Thyroid gland (tissue), 4 donors: ENCODE measurements at places on chromosomes 2 and 18.
A peak's percentile ranks its signal among the peaks of the same experiment; 100 is the strongest.

- DNase-seq, result no peak
- peaks cover 19% of the 10 kb centered on the region for H3K4me1 ChIP-seq
- H3K27ac ChIP-seq, result no peak overlapping the region
- no peak overlapping the region for H3K4me3 ChIP-seq
- no peaks in the 10 kb centered on the region for H3K36me3 ChIP-seq
Measured at GRCh38 chr2:50116096-50117010, 915.6 kb downstream of the NRXN1 start.

DNA sequence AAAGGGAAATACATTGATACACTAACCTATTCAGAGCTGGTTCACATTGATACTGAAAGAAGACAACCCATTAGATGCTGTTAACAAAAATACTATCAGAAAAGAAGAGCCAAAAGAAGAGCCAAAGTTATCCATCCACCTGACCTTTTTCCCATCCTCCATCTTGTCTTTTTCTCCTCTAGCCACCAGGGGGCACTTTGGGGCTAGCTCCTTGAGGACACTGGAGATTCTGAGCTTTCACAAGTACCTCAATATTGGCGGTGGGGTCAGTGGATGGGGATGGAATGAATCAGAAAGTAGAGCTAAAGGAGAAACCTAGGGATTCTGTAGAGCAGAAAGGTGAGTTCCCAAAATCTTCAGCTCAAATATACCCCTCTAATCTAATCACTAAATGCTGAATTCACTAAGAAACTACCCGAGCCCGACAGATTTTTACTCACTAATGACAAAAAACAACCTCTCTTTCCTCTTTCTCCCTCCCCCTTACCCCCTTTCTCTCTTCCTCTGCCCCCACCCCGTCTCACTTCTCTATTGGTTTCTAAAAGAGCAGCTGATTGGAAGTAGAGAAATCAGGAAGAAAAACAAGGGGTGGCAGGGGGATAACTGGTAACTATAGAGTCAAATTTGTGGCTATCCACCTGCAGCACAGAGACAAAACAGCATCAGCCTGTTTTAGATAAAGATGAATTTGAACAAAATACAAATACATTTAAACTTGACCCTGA lies 203.3 kb downstream of the TCF4 start:
- H3K4me1 ChIP-seq, result no peaks in the 10 kb centered on the region
- no peaks in the 10 kb centered on the region for H3K36me3 ChIP-seq
- no peak overlapping the region for H3K4me3 ChIP-seq

DNA sequence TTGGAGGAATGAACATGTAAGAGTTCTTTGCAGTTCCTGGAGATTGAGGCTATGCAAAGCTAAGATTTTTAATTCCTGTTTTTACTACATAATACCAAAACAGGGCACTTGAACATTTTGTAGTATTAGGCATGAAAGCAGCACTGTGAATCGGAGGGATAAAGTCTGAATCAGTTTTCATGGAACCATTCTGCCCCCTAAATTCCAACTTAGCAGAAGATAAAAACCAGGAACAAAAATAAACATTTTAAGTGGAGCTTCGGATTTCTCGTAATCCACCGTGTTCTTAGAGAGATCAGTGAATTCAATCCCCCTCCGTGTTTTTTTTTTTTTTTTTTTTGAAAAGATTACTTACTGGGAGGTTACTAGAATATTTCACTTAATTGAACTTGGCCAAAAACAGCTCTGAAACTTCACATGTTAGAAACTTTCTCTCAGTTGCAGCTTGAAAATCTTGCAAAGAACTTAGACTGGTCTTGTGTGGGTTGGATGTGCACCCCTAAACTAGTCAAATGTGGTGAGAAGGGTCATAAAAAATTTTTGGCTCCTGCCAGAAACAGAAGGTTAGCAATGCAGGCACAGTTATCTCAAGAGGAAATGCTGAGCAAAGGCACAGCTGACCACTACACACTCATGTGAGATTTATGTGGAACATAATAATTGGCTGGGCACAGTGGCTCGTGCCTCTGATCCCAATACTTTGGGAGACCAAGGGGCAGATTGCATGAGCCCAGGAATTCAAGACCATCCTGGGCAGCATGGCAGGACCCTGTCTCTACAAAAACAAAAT lies 145.4 kb upstream of the RNF152 start:
- H3K4me3 ChIP-seq, result no peak overlapping the region
- H3K27ac ChIP-seq, result no peak overlapping the region
- H3K36me3 ChIP-seq, result no peaks in the 10 kb centered on the region
- no peak for DNase-seq

DNA sequence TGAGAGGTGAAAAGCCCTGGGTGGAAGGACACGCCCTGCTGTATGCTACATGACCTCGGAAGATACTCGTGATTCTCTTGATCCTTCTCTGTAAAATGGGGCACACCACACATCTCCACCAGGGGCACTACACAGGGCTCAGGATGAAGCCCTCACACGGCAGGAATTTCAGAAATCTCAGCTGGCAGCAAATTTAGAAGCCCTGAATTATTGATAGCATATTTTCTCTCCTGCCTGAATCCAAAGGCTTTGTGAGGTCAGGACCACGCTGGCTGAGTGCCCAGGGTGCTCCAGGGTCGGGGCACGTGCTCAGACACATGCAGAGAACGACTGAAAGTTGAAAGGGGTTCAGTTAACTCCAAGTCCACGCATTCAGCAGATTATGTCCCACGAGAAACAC lies 42.1 kb upstream of the GALR1 start:
- H3K4me3 ChIP-seq, result no peak overlapping the region
- H3K4me1 ChIP-seq, result peaks cover 41% of the 10 kb centered on the region
- no peaks in the 10 kb centered on the region for H3K36me3 ChIP-seq
- H3K27me3 ChIP-seq, result no peaks in the 10 kb centered on the region

GRCh38 chr2:136384531-136385303 lies 266.8 kb upstream of the CXCR4 start:
- DNase-seq, result peak; percentile 33
- H3K4me1 ChIP-seq, result no peaks in the 10 kb centered on the region
- H3K36me3 ChIP-seq, result no peaks in the 10 kb centered on the region

- H3K4me3 ChIP-seq, result no peak overlapping the region
- H3K27me3 ChIP-seq, result no peaks in the 10 kb centered on the region
- H3K36me3 ChIP-seq, result no peaks in the 10 kb centered on the region
- no peak overlapping the region for H3K27ac ChIP-seq
- H3K4me1 ChIP-seq, result no peaks in the 10 kb centered on the region
- DNase-seq, result no peak
Measured at GRCh38 chr2:167424221-167424620, 535.9 kb downstream of the XIRP2 start.
